ENCODE measurements at places on chromosomes 7 and 10. TPM values are rescaled to one million over a fixed set of nuclear protein-coding genes. Genes with fewer than 3 reads are reported as not detected.

DNA sequence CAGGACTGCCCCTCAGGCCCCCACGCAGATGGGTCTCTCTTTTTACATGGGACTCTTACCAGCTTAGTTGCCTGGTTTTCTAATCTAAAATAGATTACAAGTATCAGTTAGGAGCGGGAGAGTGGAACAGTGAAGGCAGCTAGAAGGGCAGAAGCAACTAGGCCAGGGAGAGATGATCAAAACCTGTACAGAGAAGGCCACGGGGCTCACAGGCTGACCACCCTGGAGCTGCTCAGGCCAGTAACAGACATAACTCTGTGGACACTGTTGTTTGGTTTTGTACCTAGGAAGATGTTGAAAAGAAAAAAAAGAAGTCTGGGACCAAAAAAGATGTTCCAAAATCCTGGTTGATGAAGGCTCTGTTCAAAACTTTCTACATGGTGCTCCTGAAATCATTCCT, 16.5 kb downstream of the ABCC2 start:
- no peaks in the 10 kb centered on the region for H3K27me3 ChIP-seq
- no peaks in the 10 kb centered on the region for H3K36me3 ChIP-seq
- H3K4me3 ChIP-seq: no peak overlapping the region
- no peaks in the 10 kb centered on the region for H3K4me1 ChIP-seq
- no peak for DNase-seq

TLX1 gene
- total RNA-seq: not detected

DNA sequence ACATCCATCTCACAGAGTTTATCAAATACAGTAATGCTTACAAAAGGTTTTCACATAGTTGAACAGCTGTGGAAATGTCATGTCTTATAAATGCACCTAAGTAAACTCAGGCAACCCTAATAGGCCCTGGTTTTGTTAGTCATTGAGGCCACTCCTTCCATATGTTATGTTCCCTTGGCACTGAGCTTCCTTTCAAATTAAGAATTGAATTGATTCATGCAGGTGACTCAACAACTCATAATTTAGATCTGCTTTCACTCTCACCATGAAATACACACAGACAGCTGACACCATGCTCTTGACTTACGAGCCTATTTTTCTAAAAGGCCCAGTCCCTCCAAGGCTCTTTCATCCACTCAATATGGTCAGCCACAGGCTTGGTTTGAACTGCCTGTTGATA, 476.9 kb downstream of the KCNMA1 start:
- H3K27ac ChIP-seq: no peak overlapping the region
- H3K27me3 ChIP-seq: no peaks in the 10 kb centered on the region
- H3K4me3 ChIP-seq: no peak overlapping the region

GRCh38 chr7:50738932-50739331, 43.8 kb downstream of the GRB10 start:
- H3K36me3 ChIP-seq: no peaks in the 10 kb centered on the region
- no peak overlapping the region for H3K4me3 ChIP-seq
- no peak overlapping the region for H3K27ac ChIP-seq
- H3K4me1 ChIP-seq: peaks cover 31% of the 10 kb centered on the region
- no peak for DNase-seq

NEURL1 gene
- total RNA-seq: 3.8 TPM

IKZF1 gene
- total RNA-seq: 1.8 TPM

GRCh38 chr10:21572578-21572977, 38.5 kb downstream of the MLLT10 start:
- no peaks in the 10 kb centered on the region for H3K36me3 ChIP-seq
- no peak overlapping the region for H3K4me3 ChIP-seq
- peaks cover 13% of the 10 kb centered on the region for H3K4me1 ChIP-seq
- no peaks in the 10 kb centered on the region for H3K27me3 ChIP-seq

IRF5 gene
- total RNA-seq: 3.7 TPM

KLLN gene
- total RNA-seq: 0.62 TPM

DNA sequence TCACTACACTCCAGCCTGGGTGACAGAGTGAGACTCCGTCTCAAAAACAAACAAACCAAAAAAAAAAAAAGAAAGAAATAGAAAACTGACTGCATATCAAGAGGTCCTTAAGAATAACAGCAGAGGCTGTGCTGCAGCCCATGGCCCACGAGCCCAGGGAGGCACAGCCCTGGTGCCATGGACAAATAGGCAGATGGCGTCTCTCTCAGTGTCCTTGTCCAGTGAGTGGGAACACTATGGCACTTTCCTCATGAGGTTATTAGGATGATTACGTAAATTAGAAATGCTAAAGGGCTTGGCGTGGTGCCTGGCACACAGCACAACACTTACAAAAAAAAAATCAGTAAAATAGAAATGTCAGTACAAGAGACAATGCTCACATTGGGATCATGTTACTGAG, 33.4 kb upstream of the PFKP start:
- H3K4me1 ChIP-seq: no peaks in the 10 kb centered on the region
- H3K27me3 ChIP-seq: no peaks in the 10 kb centered on the region
- DNase-seq: no peak
- H3K4me3 ChIP-seq: no peak overlapping the region

OPN1SW gene
- not detected for total RNA-seq

DNA sequence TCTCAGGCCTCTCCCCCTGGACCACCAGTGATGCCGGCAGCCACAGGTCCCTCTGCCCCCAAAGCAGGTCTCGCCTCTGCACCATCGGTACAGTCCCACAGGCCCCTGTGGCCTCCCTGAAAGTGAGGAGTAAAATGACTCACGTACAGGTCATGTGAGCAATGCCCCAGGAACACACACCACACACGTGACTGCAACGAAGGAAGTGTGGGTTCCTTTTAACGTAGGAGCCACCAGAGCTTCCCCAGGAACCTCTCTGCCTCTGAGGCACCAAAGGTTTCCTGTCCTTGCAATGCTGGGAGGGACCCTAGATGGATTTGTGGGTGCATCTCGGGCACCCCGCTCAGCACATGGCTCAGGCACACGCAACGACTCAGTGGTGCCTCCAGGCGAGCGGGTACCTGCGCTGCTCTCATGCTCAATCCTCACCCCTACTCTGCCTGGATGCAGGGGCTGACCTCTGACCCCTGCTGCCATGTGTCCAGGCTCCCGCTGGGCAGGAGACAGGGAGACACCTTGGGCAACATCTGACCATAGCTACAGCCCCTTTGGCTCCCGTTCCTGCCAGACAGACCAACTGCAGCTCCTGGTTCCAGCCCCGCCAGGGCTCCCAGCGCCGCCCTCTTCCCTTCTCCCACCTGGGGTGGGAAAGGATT, 120.7 kb downstream of the PRKAG2 start:
- no peak overlapping the region for H3K27ac ChIP-seq
- DNase-seq: no peak
- H3K27me3 ChIP-seq: no peaks in the 10 kb centered on the region
- peaks cover 7% of the 10 kb centered on the region for H3K4me1 ChIP-seq
- H3K4me3 ChIP-seq: no peak overlapping the region
